GM23248 (cell line): ENCODE measurements at places on chromosomes 5 and 9.

GRCh38 chr5:124651663-124652513 is 94.6 kb downstream of the ZNF608 start:
- H3K36me3 ChIP-seq: no peaks in the 10 kb centered on the region
- DNase-seq: peak; percentile 90
- H3K27me3 ChIP-seq: no peaks in the 10 kb centered on the region
- H3K4me1 ChIP-seq: peaks cover 49% of the 10 kb centered on the region
- peak overlapping the region; percentile 45 for H3K27ac ChIP-seq

DNA sequence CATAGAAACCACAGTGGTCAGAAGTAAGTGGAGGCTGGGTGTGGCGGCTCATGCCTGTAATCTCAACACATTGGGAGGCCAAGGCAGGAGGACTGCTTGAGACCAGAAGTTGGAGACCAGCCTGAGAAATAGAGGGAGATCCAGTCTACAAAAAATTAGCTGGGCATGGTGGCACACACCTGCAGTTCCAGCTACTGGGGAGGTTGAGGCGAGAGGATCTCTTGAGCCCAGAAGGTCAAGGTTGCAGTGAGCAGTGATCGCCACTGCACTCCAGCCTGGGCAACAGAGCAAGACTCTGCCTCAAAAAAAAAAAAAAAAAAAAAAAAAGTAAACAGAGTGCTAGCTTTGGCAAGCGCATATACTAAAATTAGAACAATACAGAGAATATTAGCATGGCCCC is 24.6 kb downstream of the AK8 start:
- peaks cover 10% of the 10 kb centered on the region; the same call in 1 of the 2 replicates for H3K27me3 ChIP-seq
- H3K27ac ChIP-seq: no peak overlapping the region
- DNase-seq: no peak
- peaks cover 8% of the 10 kb centered on the region; the same call in 1 of the 2 replicates for H3K4me1 ChIP-seq

GRCh38 chr5:180470966-180471582 is 23.1 kb upstream of the CNOT6 start:
- no peak overlapping the region for H3K27ac ChIP-seq
- H3K4me1 ChIP-seq: 0 out of 2 replicates have a peak, but pooled peaks cover 3% of the 10 kb centered on the region
- DNase-seq: peak; percentile 68
- no peaks in the 10 kb centered on the region; the same call in 1 of the 2 replicates for H3K27me3 ChIP-seq

DNA sequence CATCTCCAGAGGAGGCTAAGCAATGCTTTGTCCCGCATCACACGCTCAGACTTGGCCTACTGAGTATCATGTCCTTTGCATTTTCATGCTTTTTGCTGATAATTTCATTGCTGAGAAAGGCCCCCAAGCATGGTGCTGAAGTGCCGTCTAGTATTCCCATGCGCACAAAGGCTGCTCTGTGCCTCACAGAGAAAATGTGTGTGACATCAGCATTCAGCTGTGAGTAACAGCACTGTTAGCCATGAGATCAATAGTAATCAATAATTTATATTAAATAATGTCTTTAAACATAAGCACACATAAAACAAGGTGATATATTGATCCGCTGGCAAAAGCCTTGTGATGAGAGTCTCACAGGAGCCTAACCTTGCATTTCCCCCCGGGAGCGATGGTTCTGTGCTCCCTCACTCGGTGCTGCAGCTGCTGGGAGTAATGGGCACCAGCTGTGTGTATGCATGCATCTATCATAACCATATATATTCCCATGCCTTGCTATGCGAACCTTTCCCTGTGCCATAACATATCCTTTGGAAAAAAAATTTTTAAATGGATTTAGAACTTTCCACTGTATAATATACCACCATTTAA is 50.4 kb upstream of the RNF130 start:
- DNase-seq: no peak
- H3K27ac ChIP-seq: no peak overlapping the region
- H3K4me3 ChIP-seq: no peak overlapping the region
- peaks cover 23% of the 10 kb centered on the region for H3K27me3 ChIP-seq
- no peaks in the 10 kb centered on the region for H3K36me3 ChIP-seq

DNA sequence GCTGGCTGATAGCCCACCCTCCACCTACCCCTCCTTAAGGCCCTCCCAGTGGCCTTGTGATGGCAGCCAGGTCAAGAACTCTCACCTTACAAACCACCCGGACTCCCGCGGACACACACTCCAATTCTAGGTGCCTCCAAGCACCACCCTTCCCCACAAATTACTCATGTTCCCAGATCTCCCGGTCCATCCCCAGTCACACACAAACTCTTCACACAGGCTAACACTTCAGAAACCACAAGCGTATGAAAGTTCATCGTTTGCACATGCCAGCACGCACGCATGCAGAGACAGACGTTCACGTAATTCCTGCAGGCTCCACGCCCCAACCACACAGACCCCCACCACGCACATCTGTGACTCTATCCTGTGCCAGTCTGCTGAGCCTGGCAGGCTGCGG is 18.0 kb downstream of the NR5A1 start:
- H3K4me3 ChIP-seq: no peak overlapping the region
- DNase-seq: peak; percentile 42
- H3K36me3 ChIP-seq: no peaks in the 10 kb centered on the region

GRCh38 chr9:27628311-27628710 is 55.0 kb upstream of the C9orf72 start:
- H3K4me1 ChIP-seq: no peaks in the 10 kb centered on the region
- H3K36me3 ChIP-seq: no peaks in the 10 kb centered on the region
- H3K27me3 ChIP-seq: no peaks in the 10 kb centered on the region

DNA sequence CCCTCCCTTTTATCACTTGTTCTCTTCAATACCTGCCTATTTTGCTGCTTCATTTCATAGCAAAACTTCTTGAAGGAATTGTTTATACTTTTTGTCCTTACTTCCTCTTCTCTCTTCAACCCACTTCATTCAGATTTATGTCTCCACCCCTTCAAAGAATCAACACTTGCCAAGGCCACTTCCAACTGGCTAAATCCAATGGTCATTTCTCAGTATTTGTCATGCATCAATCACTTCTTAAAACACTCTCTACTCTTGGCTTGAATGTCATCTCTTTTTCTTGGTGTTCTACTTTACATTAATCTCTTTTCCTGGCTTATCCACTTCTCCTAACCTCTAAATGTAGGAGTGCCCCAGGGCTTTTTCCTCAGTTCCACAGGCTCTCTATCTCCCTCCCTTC is 8.3 kb upstream of the FCHO2 start:
- no peaks in the 10 kb centered on the region for H3K36me3 ChIP-seq
- no peaks in the 10 kb centered on the region for H3K27me3 ChIP-seq
- peaks cover 17% of the 10 kb centered on the region for H3K4me1 ChIP-seq
- DNase-seq: no peak
- H3K4me3 ChIP-seq: no peak overlapping the region
- H3K27ac ChIP-seq: no peak overlapping the region

DNA sequence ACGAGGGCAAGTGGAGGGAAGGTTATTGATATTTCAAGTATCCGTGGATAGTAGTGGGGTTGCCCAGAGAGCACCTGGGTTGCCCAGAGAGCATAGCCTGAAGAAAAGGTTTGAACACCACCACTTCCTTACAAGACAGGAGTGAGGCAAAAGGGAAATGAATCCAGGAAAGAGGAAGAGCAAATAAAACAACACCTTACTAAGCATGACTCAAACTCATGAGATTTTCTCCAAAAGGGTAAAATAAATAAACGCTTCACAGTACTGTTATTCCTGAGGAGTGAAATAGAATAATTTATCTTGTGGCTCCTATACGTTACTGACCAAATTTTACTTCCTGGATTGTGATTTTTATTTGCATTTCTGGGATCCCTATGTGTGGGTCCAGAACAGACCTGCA is 65.2 kb upstream of the PTPRD start:
- H3K27me3 ChIP-seq: no peaks in the 10 kb centered on the region
- H3K27ac ChIP-seq: no peak overlapping the region
- no peaks in the 10 kb centered on the region for H3K4me1 ChIP-seq
- DNase-seq: no peak
- H3K4me3 ChIP-seq: no peak overlapping the region

DNA sequence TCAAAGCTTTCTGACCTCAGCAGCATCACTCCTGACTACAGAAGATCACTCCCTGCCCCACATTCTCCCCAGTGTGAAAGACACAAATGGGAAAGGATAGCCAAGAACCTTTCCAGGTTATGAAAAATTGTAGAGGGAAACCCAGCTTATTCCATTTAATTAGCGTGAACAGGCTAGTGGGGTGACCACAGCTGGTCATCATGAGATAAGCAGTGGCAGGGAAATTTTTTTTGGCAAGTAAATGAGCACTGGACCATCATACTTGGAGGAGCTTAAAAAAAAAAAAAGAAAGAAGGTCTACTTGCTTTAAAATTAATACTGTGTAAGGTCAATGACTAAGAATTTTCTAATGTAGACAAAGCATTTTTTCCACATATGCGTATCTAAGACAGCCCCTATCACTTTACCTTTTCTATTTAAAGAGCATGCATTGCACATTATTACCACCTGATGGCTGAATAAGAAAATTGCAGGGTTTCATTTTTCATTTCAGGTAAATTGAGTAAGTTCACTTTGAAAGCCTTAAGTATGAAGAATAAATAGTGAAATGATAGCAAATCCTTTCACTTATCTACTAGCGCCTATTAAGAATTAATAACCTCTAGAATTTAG is 123.6 kb downstream of the ELAVL2 start:
- H3K27me3 ChIP-seq: no peaks in the 10 kb centered on the region
- H3K4me1 ChIP-seq: no peaks in the 10 kb centered on the region
- H3K27ac ChIP-seq: no peak overlapping the region
- no peaks in the 10 kb centered on the region for H3K36me3 ChIP-seq
- H3K4me3 ChIP-seq: no peak overlapping the region

GRCh38 chr9:137816531-137817235 is 60.9 kb upstream of the CACNA1B start:
- DNase-seq: no peak
- peaks cover 3% of the 10 kb centered on the region; the same call in 1 of the 2 replicates for H3K36me3 ChIP-seq
- H3K27me3 ChIP-seq: no peaks in the 10 kb centered on the region
- no peaks in the 10 kb centered on the region for H3K4me1 ChIP-seq
- H3K4me3 ChIP-seq: no peak overlapping the region
- no peak overlapping the region for H3K27ac ChIP-seq

GRCh38 chr9:123990427-123990826 is 21.1 kb upstream of the LHX2 start:
- H3K36me3 ChIP-seq: no peaks in the 10 kb centered on the region
- H3K27ac ChIP-seq: no peak overlapping the region
- H3K4me3 ChIP-seq: no peak overlapping the region
- DNase-seq: no peak

GRCh38 chr9:114315723-114316363 is 7.1 kb upstream of the ORM1 start:
- H3K4me1 ChIP-seq: 0 out of 2 replicates have a peak, but pooled peaks cover 7% of the 10 kb centered on the region
- no peak overlapping the region for H3K4me3 ChIP-seq
- no peak for DNase-seq
- no peak overlapping the region for H3K27ac ChIP-seq
- H3K36me3 ChIP-seq: no peaks in the 10 kb centered on the region

GRCh38 chr9:9004810-9005209 is 1205.2 kb upstream of the DMAC1 start:
- no peaks in the 10 kb centered on the region for H3K36me3 ChIP-seq
- H3K27me3 ChIP-seq: no peaks in the 10 kb centered on the region
- no peaks in the 10 kb centered on the region for H3K4me1 ChIP-seq
- DNase-seq: no peak

DNA sequence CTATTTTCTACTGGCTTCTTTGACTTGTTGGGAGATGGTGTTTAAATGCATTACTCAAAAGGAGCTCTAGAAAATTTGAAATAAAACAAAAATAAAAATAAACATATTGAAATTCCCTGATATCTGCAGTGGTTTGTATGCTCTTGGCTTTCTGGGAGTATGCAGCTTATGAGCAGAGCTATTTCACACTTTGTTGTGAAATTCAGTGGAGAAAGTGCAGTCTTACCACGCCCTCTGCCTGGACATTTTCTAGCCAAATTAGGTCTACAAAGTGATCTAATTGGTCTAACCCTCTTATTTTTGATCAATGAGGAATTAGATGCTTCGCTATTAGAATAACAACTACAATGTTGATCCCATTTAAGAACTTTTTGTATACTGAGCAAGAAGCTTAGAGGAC is 66.8 kb downstream of the INSYN2B start:
- no peak overlapping the region for H3K27ac ChIP-seq
- H3K36me3 ChIP-seq: no peaks in the 10 kb centered on the region
- no peaks in the 10 kb centered on the region for H3K27me3 ChIP-seq
- H3K4me3 ChIP-seq: no peak overlapping the region

DNA sequence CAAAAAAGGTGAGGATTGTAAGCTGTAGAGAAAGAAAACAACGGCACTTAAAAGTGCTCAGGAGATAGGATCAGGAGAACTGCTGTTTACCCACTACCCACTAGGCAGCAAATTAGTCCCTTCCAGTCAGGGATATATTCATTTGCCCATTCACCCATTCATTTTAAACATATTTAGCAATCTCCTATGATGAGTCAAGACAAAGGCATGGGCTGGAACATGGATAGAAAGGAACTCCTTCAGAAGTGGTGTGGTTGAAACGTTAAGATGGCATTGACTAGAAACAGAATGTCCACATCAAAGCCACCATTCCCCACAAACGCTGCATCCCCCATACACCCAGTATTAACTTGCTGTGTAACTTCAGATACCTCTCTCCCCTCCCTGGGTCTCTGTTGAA is 225.7 kb downstream of the ASTN2 start:
- H3K36me3 ChIP-seq: no peaks in the 10 kb centered on the region
- peak; percentile 5 for DNase-seq
- H3K4me1 ChIP-seq: no peaks in the 10 kb centered on the region
- H3K27ac ChIP-seq: no peak overlapping the region

GRCh38 chr5:134626369-134627014 is 6.1 kb downstream of the SAR1B start:
- H3K4me3 ChIP-seq: no peak overlapping the region
- H3K27ac ChIP-seq: no peak overlapping the region
- peaks cover 15% of the 10 kb centered on the region for H3K36me3 ChIP-seq

GRCh38 chr9:110742741-110743371 is 74.3 kb downstream of the MUSK start:
- peaks cover 51% of the 10 kb centered on the region for H3K4me1 ChIP-seq
- peak; percentile 82 for DNase-seq
- H3K36me3 ChIP-seq: no peaks in the 10 kb centered on the region
- H3K4me3 ChIP-seq: peak overlapping the region; percentile 68

- DNase-seq: peak; percentile 79
- no peaks in the 10 kb centered on the region for H3K36me3 ChIP-seq
- H3K4me3 ChIP-seq: peak overlapping the region; percentile 49
- H3K27me3 ChIP-seq: peaks cover 5% of the 10 kb centered on the region; the same call in 1 of the 2 replicates
- H3K4me1 ChIP-seq: peaks cover 41% of the 10 kb centered on the region
- peak overlapping the region; percentile 45 for H3K27ac ChIP-seq
Measured at GRCh38 chr9:96136992-96137670, 164.8 kb downstream of the HSD17B3 start.

DNA sequence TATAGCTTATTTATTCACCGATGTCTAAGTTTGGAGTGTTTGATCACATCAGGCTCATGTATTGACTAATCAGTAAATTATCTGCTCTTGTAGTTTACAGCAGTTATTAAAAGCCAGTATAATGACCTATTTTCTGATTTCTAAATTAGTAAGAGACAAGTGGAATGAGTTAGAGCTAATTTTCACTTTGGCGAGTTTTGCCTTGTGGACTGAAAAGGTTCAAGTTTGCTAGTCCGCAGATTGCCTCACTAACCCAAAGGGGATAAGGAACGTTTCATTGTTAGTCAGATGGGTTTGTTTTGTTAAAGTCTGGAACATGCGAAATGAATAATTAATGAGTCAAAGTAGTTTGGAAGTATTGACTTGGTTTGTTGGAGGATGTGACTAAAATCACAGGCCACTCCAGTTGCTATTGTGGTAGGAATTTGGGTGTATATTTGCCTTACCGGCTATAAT is 40.1 kb downstream of the SMARCA2 start:
- peak; percentile 88 for DNase-seq
- peak overlapping the region; percentile 76 for H3K27ac ChIP-seq
- H3K27me3 ChIP-seq: no peaks in the 10 kb centered on the region
- peak overlapping the region; percentile 41 for H3K4me3 ChIP-seq
- H3K36me3 ChIP-seq: peaks cover 9% of the 10 kb centered on the region; the same call in 1 of the 2 replicates
- peaks cover 40% of the 10 kb centered on the region for H3K4me1 ChIP-seq
